KBM-7 (cell line): ENCODE measurements at places on chromosomes 1 and 21.

- DNase-seq, result no peak
Measured at GRCh38 chr1:21827141-21827679, 15.1 kb downstream of the LDLRAD2 start.

- DNase-seq, result peak; percentile 65
Measured at GRCh38 chr1:28915031-28915895, 894 bp downstream of the EPB41 start.

DNA sequence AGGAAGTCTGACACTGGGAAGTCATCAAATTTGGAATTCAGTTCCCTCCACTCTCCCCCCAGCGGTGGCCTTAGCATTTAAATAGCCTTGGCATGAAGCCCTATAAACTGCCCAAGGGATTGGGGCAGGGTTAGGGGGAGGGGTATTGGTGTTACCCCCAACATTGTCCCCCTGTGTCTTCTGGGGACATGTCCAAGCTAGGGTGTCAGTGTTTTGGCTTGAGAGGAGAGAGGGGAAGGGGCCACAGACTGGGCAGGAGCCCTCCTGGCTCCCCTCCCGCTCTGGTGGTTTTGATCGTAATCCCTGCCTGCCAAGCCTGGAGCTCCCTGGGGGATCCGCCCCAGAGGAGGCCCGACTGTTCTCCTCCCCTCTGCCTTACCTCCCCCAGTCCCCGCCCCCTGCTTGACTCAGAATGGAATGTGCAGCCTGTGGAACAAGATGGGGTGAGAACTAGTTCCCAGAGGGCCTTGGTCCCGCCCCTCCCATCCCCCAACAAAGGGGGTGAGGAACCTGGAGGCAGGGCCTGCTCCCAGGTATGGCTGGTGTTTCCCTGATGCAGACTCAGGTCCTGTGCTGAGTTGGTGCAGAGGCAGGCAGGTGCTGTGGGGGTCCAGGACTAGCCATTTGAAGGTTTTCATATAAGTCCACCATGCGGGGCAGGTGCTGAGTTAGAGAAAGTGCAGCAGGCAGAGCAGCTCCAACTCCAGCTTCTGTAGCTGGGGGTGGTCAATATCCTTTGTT lies 7.4 kb downstream of the SOX13 start:
- no peak for DNase-seq

DNA sequence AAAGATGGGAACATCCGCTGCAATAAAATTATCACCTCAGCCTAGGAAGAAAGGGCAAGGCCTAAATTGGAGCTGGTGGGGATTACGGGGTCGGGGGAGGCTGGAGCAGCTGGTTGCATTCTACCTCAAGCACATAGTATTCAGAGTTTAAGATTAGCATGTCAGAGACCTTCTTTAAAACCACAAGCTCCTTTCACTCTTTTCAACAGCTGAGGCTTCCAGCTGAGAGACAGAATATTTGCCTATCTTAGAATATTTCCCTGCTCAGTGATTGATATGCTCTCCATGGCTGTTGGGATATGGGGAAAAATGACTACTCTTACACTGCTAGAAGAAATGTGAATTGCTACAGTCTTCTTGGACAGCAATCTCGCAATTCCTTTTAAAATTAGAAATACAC lies 248.6 kb downstream of the TBX15 start:
- no peak for DNase-seq

DNA sequence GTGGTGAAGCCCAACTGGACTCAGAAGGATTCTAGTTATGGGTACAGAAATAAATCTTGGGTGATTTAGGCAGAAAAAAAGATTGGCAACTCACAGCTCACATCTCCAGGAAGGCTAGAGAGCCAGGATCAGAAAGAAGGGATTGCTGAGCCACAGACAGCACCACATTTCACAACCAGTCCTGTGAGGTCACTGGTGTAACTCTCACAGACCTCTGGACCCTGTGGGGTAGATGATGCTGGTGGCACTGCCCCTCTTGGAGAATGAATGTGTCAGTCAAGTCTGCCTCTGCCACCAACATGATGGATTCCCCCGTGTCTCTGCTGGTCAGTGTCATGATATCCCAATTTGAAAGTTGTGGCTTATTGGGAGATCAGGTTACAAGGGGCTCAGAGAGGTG lies 70.9 kb upstream of the HMCN1 start:
- no peak for DNase-seq

DNA sequence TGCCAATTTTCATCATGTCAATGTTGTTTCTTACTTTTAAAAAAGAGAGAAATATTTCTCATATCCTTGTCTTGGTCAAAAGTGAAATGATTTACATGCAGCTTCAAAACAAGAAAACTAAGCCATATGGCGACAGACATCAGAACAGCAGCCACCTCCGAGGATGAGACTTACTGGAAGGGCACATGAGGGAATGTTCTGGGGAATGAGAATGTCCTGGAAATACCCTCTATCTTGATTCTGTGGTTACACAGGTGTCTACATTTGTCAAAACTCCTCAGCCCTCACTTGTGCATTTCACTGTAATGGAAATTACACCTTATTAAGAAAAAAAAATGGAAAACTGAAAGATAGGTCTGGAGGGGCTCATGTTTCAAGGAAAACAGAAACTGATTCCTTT lies 14.2 kb upstream of the ECE1 start:
- no peak for DNase-seq

DNA sequence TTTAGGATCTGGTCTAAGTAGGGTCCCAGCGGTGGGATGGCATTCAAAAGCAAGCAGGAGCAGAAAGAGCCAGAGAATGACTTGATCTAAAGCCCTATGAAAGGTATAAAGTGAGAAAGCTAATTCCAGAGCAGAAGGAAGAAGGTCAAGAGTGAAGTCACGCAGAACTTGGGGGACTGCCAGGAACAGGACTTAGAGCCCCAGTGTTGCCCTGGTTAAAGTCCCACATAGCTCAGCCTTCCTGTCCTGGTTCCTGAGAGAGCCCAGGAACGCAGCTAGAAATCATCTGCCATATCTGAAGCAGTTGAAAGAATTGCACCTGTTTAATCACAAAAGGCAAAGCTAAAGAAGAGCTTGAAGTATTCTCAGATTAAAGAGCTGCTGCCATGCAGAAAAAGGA lies 160.6 kb upstream of the ATP1B1 start:
- no peak for DNase-seq

- DNase-seq, result no peak
Measured at GRCh38 chr1:192984080-192984479, 75.1 kb downstream of the UCHL5 start.

GRCh38 chr1:96388421-96389310 lies 332.9 kb upstream of the PTBP2 start:
- no peak for DNase-seq

GRCh38 chr1:19361611-19362147 lies 49.6 kb downstream of the SLC66A1 start:
- no peak for DNase-seq

DNA sequence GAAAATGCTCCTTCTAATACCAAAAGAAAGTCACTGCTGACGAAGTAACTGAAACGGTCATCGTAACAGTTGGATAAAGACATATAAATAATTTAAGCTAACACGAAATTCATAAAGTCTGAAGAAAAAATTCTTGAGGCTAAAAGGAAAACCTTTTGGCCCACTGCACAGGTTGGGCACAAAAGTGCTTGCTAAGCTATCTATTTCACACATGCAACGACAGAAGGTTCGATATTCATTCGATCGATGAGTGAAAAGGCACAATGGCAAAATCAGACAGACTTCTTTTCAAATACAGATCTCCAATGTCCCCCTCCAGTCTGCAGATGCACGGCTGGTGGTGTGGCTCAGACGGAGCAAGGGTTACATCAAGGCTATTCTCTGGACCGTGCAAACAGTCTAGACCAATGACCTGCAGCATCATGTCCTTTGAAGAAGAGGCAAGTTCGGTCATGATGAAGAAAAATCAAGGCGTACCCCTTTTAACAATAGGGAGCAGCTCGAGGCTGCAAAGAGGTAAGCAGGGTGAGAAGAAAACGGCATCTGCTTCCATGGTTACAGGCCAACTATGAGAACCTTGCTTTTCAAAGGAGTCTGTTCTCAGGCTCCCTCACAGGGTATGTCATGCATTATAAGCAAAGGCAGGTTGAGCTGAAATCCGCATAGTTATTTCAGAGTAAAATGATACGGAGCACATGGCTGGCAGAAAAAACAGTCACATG lies 579.6 kb downstream of the USP25 start:
- no peak for DNase-seq
